ENCODE measurements at places on chromosomes 12 and 14.

GRCh38 chr12:67356380-67356774 is 87.2 kb downstream of the CAND1 start:
- DNase-seq: no peak

DNA sequence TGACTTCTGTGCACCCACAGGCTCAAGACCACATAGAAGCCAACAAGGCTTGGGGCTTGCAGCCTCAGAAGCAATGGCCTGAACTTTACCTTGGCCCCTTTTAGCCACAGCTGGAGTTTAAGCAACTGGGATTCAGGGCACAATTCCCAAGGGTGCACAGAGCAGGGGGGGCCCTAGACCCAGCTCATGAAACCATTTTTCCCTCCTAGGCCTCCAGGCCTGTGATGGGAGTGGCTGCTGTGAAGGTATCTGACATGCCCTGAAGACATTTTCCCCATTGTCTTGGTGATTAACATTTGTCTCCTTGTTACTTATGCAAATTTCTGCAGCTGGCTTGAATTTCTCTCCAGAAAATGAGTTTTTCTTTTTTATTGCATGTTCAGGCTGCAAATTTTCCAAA is 21.9 kb downstream of the GABARAPL1 start:
- DNase-seq: no peak

GRCh38 chr12:59980476-59980875 is 384.6 kb downstream of the SLC16A7 start:
- DNase-seq: no peak

DNA sequence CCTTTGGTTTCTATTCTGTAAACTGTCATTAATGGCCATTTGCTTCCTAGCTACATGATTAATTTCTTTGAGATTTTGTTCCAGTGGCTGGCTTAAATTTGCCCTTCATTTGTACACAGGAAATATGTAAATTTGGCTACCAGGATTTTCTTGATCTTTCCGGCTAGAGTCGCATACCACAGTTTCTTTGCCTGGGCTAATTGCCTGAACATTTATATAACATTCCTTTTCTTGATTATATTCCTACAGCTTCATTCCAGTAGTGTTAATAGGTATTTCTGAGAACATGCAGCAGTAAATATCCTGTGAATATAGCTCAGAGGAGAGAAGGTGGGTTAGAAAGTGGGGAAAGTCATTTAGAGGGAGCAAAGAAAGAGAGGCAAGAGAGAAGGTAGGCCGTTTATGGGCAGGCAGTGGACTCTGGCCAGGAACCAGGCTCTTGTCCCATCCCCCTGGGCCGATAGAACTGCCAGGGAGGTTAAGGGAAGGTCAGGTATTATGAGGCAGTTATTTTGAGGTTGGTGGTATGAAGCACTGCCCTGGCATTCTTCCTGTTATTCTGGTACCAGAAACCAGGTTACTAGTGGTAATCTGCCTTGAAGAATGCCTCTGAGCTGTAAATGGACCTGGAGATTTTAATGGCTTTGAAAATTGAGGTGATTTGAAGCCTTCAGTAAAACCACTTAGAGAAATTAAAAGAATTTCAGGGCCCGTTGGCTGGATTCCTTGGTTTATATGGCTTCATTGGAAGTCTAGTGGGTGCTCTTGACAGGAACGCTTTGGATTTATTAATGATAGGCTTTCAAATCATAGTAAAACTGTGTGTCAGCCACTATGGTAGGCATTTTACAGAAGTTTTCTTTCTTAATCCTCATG is 4.4 kb downstream of the RNF10 start:
- no peak for DNase-seq

GRCh38 chr14:104927901-104928300 is 3.2 kb downstream of the PLD4 start:
- no peak for DNase-seq
